Common myeloid progenitor, CD34-positive (primary cell): ENCODE measurements at places on chromosomes 5 and 9.

GRCh38 chr5:149371296-149371962, 7.7 kb downstream of the IL17B start:
- no peak overlapping the region for H3K4me3 ChIP-seq
- H3K4me1 ChIP-seq = no peaks in the 10 kb centered on the region
- H3K27me3 ChIP-seq = no peaks in the 10 kb centered on the region
- DNase-seq = peak; percentile 48

GRCh38 chr5:56183506-56183905, 49.6 kb downstream of the ANKRD55 start:
- no peak overlapping the region for H3K27ac ChIP-seq
- H3K4me1 ChIP-seq = no peaks in the 10 kb centered on the region
- no peaks in the 10 kb centered on the region for H3K36me3 ChIP-seq
- DNase-seq = no peak
- H3K4me3 ChIP-seq = no peak overlapping the region
- no peaks in the 10 kb centered on the region for H3K27me3 ChIP-seq

DNA sequence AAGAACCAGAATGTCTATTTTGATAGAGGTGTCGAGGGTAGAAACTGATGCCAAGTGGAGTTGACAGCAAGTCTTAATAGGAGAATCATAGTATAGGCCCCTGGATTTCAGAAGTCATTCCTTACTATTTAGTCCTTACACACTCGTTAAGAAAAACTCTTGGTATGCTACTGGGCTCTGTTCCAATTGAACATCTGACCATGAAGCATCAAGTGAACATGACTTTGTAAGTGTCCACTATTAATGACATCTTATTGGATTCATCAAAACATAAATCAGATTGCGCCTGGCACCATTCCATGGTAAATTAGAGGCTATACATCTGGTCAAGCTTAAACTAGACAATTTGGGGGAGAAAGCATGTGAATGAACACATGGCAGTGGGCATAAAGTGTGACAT, 1056.5 kb upstream of the EDIL3 start:
- no peak for DNase-seq
- no peak overlapping the region for H3K4me3 ChIP-seq
- no peaks in the 10 kb centered on the region for H3K4me1 ChIP-seq
- no peak overlapping the region for H3K27ac ChIP-seq
- no peaks in the 10 kb centered on the region for H3K27me3 ChIP-seq

DNA sequence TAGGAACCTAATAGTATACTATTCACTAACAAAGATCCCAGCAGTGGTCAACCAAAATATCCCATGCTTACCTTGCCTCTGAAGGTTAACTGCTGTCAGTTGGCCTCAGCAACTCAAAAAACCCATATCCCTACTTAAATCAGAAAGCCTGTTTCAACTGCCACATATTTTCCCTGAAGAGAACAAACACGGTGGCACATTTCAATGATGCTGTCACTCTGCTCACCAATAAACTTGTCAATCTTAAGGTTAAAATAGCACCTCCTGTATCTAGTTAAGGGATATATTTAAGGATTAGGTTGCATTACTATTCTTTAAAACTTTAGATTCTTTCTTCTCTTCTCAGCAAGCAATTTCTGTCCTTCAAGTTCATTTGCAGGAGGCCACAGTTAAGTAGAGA, 986.9 kb downstream of the CDH18 start:
- no peaks in the 10 kb centered on the region for H3K36me3 ChIP-seq
- H3K27me3 ChIP-seq = no peaks in the 10 kb centered on the region
- no peaks in the 10 kb centered on the region for H3K4me1 ChIP-seq
- H3K4me3 ChIP-seq = no peak overlapping the region
- H3K27ac ChIP-seq = no peak overlapping the region

DNA sequence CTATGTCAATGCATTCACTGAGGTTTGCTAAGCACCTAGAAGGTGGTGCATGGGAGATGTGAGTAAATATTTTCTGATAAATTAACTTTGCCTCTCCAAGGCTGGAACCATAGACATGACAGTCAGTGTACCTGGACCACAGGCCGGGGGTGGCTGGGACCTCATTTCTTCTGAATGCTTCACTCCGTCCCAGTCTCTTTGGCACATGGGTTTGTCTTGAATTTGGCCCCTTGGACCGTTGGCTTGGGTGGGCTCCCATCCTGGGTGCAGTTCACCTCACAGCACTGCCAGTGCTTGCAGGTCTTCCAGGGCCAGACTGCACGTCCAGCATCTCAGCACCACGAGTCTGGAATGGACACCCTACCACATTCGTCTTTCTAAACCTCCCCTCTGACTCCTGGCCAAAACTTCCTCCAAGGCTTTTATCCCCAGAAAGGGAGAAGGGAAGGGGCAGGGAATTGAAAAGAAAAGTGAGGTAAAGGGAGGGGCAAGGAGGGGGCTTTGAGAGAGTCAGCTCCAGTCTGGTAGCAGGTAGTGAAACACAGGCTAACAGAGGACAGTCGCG, 267.8 kb downstream of the MED10 start:
- no peak for DNase-seq
- H3K36me3 ChIP-seq = no peaks in the 10 kb centered on the region
- H3K4me3 ChIP-seq = no peak overlapping the region
- H3K27ac ChIP-seq = no peak overlapping the region
- H3K27me3 ChIP-seq = no peaks in the 10 kb centered on the region
- H3K4me1 ChIP-seq = no peaks in the 10 kb centered on the region

DNA sequence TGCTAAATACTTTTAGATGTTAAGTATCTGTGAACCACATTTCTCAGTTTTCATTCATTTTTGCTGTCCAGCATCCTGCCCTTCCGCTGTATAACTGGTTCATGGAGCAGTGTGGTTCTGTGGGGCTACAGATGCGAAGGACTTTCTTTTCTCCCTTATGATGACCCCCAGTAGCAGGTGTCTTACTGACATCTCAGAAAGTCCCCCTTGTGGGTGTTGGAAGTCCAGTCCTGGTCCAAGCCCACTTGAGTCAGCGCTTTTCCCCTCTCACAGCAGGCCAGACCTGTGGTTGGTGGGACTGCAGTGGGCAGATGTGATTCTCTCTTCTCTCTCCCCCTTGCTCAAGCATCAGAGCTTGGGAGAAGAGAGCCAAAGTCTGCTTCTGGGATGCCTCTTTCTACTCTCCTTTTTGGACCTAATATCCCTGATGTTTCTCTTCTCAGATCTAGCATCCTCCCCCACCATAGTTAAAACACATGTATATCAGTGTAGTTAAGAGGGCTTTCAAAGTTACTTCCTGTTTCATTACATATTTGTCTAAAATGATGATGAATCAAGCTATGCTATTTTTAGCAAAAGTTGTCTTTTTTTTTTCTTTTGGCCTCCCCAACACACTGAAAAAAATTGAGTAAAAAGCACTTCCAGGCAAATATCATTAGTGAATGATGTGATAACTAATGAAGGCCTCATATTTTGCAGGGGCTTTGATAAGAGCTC, 119.5 kb upstream of the ZNF618 start:
- H3K27ac ChIP-seq = no peak overlapping the region
- H3K36me3 ChIP-seq = no peaks in the 10 kb centered on the region
- H3K4me3 ChIP-seq = no peak overlapping the region
- no peaks in the 10 kb centered on the region for H3K4me1 ChIP-seq

DNA sequence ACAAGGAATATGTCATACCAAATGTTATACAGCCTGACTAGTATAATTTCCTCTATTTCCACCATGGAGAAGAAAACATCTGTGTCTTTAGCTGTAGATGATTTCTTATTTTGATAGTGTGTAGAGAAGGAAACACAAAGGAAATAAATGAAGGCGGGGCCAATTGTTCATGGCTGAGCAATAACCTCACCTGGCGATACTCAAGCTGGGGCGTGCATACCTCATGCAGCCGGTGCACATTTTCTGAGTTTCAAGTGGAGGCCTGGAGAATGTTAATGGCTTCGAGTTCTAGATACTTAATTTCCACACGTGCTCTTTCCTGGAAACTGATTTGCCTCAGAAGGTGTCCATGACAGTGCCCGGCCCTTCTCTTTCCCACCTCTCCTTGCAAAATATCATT, 127.4 kb upstream of the TAF11L2 start:
- no peaks in the 10 kb centered on the region for H3K36me3 ChIP-seq
- no peak overlapping the region for H3K4me3 ChIP-seq
- H3K27ac ChIP-seq = no peak overlapping the region
- H3K4me1 ChIP-seq = no peaks in the 10 kb centered on the region

- no peaks in the 10 kb centered on the region for H3K4me1 ChIP-seq
- no peaks in the 10 kb centered on the region for H3K36me3 ChIP-seq
- H3K4me3 ChIP-seq = no peak overlapping the region
- H3K27me3 ChIP-seq = no peaks in the 10 kb centered on the region
- DNase-seq = no peak
These were observed 158.8 kb downstream of the MACROH2A1 start for GRCh38 chr5:135240283-135240633.

DNA sequence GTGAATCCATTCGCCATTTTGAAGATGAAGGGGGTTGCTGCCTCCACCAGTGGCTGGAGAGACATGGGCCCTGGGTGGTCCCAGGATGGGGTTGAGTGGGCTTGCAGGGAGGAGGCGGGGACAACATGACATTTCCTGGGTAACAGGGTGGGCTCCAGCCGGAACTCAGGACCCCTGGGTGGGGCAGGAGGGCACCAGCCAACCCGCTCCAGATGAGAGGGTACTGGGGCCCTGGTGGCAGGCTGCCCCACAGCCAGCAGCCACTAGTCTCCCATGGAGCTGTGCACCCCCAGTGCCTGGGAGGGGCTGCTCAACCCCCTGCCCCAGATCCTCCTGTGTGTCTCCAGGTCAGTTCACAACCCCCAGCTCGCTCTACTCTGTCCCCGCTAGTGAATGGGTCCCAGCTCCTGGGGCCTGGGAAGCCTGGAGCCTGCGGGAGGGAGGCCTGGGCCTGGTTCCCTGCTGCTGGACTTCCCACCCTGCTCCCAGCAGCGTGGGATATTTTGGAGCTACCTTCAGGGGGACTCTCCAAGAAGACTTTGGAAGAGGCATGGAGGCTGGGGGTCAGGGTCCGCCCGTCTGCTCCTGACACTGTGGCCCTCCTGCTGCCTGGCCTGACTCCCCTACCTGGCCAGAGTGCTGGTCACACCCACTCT, 55.9 kb downstream of the AHRR start:
- peaks cover 18% of the 10 kb centered on the region for H3K4me1 ChIP-seq
- no peak for DNase-seq
- no peak overlapping the region for H3K27ac ChIP-seq
- H3K27me3 ChIP-seq = no peaks in the 10 kb centered on the region
- H3K4me3 ChIP-seq = no peak overlapping the region
